Spleen (tissue), 13 donors: ENCODE measurements at places on chromosomes 2 and 18.

GRCh38 chr2:96100893-96101304 is 15.5 kb downstream of the ADRA2B start:
- DNase-seq = peak; percentile 39

DNA sequence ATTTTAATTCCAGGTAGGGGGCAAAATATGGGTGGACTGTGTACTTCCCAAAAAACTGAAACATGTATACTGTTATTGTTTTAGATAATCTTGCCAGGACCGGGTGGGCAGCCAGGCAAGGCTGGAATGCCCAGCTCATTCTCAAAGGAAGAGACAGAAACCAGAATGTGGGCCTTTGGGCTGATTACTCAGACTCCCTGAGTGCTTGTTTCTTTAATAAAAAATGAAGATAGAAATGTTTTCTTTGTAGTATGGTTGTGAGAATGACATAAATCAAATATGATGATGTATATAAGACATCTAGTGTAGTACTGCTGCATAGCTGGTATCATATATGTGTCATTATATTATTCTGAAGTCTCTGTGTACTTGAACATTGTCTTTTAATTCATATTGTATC is 231.6 kb upstream of the NT5C1B start:
- no peak for DNase-seq

- DNase-seq = no peak
Observed at GRCh38 chr18:67310826-67311225, 205.7 kb downstream of the DSEL start.

- DNase-seq = peak; percentile 91
Observed at GRCh38 chr2:234444893-234445292, 52.0 kb downstream of the ARL4C start.

- DNase-seq = no peak
Observed at GRCh38 chr18:24651434-24651833, 191.0 kb downstream of the HRH4 start.

DNA sequence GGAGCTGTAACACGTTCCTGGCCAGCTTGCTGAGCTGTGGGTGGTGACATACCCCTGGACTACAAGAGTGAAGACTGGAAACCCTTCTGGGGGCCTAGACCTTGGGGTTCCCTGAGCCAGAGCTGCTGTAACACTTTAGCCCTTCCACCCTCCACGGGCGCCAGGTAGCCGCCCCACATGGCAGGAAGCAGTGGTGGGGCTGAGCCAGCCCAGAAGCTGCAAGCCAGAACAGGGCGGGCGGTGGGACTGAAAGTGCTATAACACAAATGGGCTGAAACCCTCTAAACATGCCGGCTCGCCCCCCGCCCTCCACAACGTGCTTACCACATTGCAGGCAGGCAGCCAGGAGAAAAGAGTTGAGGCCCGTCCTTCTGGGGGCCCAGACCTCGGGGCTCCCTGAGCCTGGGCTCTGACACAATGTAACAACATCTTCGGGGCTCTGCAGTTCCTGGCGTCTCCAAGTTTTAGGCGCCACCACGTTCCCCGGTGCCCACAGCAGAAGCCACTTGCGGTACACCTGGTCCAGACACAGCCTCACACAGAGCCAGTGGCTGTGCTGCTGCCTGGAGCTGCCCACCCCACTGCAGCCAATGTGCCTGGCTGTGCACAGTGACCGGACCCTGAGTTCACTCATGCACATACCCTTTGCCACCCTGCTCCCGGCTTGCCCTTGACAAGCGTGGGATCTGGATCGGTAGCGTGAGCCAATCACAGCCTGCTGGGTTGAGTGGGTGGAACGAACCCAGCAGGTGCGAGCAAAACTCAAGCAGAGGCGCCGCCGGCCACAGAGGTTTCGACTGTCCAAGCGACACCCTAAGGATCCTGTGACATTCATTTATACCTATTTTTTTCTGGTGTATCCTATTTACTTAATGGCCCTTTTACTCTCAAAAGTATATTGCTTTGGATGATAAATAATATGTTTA is 127.4 kb upstream of the FHL2 start:
- no peak for DNase-seq

GRCh38 chr18:36680042-36680441 is 148.8 kb downstream of the TPGS2 start:
- DNase-seq = no peak

DNA sequence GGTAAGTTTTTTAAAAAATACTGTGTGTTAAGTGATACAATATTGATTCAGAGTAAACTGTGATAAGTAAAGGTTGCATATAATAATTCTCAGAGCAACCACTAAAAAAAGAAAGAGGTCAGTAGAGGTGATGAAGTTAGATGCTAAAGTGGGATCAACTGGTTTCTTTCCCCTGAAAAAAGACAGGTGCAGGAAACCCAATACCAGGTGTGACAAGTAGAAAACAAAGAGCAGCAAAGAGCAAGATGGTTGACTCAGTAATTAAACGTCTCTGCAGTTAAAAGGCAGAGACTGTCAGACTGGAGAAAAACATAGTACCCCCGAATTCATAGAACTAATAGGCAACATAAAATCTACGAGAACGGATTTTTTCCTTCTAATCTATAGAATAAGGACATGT is 128.3 kb downstream of the ATP9B start:
- DNase-seq = no peak

DNA sequence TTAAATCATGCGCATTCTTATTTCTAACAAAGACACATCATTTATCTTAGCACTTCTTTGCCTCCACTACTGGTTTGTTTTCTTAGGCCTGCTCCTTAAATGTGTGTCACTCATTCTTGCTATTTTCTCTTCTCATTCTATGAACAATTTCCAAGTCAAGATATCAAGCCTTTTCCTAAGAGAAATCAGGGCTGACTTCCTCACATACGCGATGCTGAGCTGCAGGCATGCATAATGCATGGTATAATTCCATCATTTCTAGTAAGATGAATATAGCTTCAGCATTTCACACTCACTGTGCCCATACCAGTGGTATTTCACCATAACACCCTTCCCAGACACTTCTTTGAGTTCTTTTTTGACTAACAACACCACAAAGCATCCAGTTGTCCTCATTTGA is 838.9 kb upstream of the DDX18 start:
- DNase-seq = no peak

DNA sequence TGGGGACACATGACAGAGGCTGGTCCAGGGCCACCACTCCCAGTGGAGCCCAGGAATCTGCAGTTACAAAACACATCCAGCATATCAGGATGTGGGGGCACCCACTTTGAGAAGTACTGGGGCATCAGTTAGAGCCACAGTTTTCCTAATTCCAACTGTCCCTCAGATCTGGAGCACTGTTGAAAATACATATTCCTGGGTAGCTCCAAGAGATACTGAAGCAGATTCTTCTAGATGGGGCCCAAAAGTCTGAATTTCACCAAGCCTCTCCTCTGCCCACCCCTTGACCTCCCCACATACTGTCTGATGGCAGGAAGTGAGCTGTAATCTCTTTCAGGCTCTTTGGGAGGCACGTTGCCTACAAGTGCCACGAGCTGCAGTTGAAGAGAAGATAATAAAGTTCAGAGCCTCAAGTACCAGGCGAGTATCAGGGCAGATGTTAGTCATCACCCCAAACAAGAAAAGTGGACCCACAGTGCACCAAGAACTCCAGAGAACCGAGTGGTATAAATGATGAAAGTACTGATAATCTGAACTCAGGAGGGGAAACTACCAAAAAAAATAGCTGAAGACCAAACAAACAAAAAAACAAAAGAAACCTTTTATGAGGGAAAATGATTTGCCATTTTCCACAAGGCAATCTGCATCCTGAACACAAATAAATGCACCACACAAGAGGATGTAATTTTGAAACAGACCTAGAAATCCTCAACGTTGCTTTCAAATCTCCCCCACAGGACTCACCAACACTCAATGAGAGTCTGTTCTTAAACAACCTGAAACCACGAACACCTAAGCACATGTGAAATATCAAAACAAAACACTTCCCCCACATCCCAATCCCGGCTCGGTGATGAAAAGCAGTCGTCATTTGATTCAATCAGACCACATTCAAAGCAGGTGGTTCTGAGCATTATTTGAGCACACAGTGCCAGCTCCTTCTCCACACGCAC is 98.7 kb downstream of the TCF4 start:
- no peak for DNase-seq

DNA sequence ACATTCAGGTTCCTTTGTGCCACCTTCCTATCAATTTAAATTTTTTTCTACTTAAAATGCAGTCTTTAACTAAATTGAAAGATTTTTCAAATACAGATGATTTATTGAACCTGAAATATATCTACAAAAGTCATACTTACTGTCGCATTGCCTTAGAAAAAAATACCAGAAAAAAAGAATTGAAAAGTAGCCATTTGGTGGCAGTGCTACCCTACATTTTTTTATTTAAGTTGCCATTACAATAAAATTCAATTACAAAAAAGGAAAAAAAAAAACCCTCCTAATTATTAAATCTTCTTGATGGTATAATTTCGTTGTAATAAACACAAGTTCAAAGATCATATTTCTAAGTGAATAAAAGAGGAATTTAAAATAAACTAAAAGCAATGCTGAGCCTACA is 43.4 kb downstream of the DSC3 start:
- DNase-seq = no peak

DNA sequence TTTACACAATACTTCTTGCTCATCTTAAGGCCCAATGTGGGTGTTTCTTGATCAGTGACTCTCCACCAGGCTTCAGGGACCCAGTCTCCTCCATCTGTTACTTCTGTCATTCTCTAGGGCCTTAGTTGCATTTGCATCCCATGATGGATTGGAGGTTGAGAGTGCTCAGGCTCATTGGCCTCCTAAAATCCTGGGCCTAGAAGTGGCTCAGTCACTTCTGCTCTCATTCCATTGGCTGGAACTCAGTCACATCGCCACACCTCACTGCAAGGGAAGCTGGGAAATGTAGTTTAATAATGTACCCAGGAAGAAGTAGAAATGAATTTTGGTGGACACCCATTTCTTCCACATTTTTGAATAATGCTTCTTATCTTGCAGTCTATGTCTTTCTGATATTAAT is 223.5 kb downstream of the HRH4 start:
- no peak for DNase-seq

- DNase-seq = no peak
Observed at GRCh38 chr2:124046332-124046731, 21.2 kb downstream of the CNTNAP5 start.

- no peak for DNase-seq
Observed at GRCh38 chr2:19762959-19763605, 138.7 kb downstream of the TTC32 start.

- DNase-seq = no peak
Observed at GRCh38 chr2:207565736-207566500, 36.2 kb downstream of the CREB1 start.

- no peak for DNase-seq
Observed at GRCh38 chr2:133606616-133607015, 38.4 kb upstream of the NCKAP5 start.

- DNase-seq = no peak
Observed at GRCh38 chr2:70957798-70958197, 20.6 kb upstream of the ANKRD53 start.

DNA sequence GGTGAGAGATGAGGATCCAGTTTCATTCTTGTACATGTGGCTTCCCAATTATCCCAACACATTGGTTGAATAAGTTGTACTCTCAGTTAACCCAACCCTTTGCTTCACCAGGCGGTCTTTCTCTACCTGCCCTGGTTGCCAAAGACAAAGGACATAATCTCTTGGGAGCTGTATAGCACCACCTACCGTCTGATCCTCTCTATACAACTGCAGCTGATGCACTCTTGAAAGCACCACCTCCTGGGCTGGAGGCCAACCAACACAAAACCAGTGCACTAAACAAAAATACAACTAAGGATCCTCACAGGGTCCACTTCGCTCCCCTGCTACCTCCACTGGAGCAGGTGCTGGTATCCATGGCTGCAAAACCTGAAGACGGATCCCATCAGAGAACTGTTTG is 473.6 kb upstream of the NRXN1 start:
- DNase-seq = no peak

DNA sequence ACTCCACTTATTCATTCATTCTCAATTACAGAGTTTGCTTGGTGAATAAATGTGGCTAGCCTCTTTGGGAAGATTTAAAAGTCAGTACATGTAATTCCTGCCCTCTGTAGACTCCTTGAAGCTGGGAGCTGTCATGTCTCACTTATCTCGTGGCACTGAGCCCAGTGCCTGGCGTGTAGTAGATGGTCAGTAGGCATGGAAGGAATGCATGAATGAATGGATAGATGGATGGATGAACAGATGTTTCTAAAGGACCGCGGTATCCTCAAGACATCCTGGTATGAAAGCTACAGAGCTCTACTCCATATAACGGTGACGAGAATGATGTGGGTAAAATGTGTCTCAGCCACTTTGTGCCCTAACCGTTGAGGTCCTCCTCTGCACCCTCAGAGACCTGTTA is 83.0 kb downstream of the MARCO start:
- no peak for DNase-seq

- DNase-seq = peak; percentile 46
Observed at GRCh38 chr18:53605198-53605597, 619.3 kb downstream of the MBD2 start.

DNA sequence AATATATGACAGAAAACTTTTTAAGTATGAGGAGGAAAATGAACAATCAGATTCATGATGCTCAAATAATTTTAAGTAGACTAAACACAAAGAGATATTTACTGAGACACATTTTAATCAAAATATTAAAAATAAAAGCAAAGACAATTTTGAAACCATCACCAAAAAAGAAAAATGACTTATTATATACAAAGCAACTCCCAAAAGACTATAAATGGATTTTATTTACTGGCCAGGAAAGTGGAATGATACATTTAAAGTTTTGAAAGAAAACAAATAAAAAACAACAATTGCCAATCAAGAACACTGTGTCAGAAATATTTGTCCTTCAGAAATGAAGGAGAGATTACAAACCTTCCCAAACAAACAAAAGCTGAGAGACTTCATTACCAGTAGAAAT is 968.5 kb upstream of the CELF4 start:
- DNase-seq = no peak

DNA sequence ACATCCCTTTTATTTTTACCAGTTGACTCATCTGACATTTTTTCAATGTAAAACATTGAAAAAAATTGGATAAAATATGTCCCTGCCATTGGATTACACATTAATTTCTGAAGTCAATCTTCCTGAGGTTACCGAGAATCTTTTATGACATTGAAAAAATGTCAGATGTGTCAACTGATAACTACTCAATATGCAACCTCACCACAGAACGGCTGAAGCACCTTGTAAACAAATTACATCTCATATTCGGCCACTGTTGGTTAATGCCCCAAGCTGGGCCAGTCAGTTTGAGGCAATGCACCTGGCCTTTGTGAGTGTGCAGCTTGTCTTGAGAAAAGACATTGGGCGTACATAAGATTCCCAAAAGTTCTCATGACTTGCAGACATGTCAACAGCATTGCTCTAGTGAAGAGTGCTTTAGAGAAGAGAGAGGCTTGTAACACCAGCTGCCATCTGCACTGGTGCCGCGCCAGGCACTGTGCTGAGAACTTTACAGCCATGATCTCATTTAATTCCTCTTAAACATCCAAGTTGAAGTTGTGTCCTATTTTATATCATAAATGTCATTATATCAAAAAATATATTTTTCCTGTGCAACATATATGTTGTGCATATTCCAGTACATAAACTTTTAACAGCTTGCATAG is 112.7 kb upstream of the SLC35G4 start:
- no peak for DNase-seq

GRCh38 chr2:72951303-72952095 is 34.2 kb downstream of the EMX1 start:
- DNase-seq = no peak
